ENCODE measurements at places on chromosomes 4 and X.

DNA sequence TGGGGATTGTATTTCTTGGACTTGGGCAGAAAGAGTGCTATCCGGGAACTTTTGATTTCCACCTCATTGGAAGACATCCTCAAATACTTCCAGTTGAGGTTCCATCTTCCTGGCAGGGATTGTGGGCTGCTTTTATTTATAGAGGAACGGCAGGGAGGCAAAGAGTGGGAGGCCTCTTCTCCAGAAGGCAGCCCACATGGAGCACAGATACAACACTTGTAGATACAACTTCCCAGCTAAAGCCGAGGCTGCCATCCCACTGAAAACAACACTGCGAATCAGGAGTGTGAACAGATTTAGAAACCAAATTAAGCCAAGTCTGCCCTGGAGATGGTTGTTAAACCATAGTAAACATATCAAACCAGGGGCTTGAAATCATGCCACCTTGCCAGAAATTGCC lies 212.8 kb upstream of the PPARGC1A start:
- no peak for ATAC-seq

DNA sequence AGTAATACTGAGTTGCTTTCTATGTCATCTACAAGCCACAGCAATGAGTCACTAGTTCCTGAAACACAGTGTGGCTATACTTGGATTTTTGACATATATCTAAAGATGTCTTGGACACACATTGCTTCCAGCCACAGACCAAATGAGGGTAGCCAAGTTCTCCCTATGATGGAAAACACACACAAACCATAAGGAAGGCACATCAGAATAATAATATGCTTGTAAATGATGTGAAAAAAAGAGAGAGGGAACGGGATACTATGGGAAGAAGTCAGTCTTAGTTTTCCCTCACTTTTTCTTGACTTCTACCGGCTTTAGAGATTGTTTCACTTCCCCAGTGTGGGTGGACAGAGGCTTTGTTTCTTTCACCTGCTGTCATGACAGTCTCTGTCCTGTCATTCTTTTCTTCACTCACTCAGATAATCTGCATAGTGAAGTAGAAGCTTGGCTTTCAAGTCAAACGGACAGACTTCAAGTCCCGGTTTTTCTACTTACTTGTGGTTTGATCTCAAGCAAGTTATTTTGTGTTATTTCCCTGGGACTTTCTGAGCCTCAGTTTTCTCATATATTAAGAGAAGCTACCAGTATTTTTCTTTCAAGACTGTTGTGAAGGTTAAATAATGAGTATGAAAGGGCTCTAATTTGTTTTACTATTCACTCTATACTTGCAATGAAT lies 34.7 kb downstream of the P2RY10 start:
- ATAC-seq, result peak; percentile 96

DNA sequence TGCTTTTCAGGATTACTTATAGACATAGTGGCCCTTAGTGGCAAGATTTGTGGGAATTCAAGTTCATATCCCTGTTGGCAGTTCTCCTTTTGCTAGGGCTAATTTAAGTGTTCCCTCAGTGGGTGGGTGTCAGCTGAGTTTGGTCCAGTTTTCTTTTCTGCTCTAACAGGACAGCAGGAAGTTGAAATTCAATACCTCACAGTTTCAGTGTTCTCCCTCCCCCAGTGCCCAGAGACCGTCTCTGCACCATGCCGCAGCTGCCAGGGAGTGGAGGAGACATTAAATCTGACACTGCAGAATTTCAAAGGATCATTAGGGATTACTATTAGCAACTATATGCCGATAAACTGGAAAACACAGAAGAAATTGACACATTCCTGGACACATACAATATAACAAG lies 50.7 kb downstream of the UBE2NL start:
- no peak for ATAC-seq

GRCh38 chr4:99846891-99847290 lies 30.3 kb downstream of the DAPP1 start:
- no peak for ATAC-seq

DNA sequence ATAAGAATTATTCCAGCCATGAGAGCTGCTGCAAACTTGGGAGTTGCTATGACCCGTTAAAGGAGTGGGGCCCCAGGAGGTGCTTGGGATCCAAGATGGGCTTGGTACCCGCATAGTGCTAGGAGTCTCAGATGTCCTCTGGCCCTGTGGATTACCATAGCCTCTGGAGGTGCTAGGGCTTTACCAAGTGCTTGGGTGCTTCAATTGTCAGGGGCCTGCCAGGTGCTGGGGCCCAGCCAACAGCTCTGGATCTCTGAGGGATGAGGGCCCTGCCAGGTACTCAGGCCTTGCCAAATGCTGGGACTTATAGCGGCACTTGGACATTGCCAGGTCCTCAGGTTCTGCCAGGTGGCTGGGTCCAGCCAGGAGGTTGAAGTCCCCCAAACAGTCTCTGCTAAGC lies 32.0 kb upstream of the USP51 start:
- no peak for ATAC-seq

GRCh38 chrX:13469963-13470684 lies 99.3 kb upstream of the EGFL6 start:
- no peak for ATAC-seq

GRCh38 chrX:151711787-151712186 lies 4.0 kb upstream of the FATE1 start:
- no peak for ATAC-seq

DNA sequence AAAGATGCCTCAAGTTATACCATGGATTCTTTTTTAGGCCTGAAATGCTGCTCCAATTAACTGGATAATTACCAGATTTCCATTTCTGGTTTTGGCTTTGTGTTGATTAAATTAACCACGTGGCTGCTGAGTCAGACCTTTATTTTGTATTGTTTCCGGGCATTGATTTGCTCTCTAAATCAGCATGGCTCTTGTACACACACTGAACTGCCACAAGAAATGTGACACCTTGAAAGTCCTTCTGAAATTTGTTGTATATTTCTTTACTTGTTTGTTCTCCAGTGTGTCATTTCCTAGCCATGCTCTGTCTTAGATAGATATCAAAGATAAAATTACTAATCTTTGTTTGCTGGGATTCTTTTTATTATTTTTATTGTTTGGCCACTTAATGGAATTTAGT lies 11.7 kb downstream of the MTTP start:
- no peak for ATAC-seq

DNA sequence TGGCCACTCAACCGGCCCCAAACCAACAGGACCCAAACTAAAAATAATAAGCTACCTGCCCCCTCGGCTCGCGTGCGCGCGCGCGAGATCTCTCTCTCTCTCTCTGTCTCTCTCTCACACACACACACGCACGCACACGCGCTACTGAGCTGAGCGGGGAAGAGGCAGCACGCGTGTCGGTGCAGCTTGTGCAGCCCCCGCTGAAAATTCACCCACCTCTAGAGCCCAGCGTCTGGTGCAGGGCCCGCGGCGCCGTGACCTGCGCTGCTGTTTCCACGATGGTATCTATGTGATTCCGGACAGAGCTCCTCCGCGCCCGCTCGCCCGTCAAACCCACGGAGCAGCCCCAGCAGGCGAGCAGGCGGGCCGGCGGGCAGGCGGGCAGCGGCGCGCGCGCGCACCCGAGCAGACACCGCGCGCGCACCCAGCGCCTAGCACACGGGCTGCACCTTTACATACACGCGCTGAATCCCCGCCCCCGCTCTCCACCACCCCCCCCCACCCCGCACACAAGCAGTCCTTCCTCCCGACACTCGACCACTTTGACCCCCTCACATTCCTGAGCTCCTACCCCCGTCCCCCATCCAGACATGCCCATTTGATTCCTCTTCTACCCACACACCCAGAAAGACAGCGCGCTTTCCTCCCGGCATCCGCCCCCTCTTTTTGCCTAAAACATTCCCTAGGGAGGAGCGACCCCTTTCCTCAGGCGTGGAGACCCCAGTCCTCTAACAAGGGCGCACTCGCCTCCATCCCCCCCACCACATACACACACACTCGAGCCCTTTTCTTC lies 1.0 kb downstream of the SLITRK4 start:
- no peak for ATAC-seq

DNA sequence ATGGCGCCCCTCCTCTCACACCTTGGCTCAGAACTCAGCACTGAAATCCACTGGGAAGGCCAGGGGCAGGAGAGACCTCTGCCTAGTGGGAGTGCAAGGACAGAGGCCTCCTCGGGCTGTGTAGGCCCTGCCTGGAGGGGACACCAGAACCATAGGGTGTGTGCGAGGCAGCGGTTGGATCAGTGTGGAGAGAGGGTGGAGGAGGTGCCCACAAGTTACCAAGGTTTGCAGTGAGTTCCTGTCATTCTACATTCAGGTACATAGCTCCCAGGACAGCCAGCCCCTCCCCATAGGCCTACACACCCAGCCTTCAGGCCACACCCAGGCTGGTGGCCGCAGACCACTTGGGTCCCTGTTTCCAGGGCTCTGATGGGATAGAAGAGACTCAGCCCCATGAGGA lies 19.2 kb upstream of the SPON2 start:
- peak; percentile 11 for ATAC-seq

GRCh38 chr4:7649741-7650531 lies 215.2 kb upstream of the PSAPL1 start:
- no peak for ATAC-seq

DNA sequence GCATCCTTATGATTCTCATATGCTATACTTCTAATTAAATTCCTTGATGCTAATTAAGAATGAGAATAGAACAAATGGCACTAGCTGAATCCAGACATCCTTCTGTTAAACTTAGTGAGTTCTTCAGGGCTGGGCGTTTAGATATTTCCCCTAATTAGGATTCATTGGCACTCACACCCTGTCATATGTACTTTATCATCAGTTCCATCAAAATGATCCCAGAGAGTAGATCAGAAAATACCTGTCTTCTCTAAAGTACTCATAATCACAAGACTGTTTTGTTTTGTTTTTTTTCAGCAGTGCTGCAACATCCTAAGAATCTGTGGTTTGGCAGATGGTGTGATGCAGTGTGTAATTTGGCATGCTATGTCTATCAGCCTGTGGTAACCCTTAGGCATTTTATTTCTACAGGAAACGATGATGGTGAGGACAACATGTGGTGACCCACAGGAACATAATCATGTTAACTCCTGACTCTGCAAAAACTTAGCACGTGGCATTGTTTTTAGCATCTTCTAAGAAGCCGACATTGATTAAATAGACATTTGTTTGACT lies 2528.4 kb downstream of the ARAP2 start:
- no peak for ATAC-seq

Data from stimulated activated memory B cell treated with anti-CD40 and anti-IgM and Interleukin-4, amounts not matched to agents 10 μg/mL and 1 μg/mL and 100 μg/mL, for 72 hours (primary cell).